ENCODE measurements at places on chromosomes 1 and 21.

DNA sequence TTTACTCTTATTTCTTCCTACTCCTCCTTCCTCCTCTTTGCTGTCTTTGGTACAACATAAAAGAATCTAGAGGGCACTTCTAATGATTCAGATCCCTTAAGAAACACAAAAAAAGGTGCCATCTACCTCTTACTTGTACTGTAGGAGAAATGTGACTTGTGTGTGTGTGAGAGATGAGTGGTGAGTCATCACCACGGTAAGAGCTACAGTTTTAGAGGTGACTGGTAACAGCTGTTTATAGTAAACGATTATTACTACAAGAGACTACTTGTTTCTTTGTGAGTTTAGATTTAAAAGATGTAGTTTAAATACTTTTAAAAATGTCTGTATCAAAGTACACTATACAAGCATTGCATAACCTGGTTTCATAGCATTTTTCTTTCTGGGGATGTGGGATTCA, 40.4 kb downstream of the SLC35D1 start:
- peak; percentile 9 for DNase-seq

GRCh38 chr1:208907790-208908189, 663.6 kb upstream of the PLXNA2 start:
- no peak for DNase-seq

DNA sequence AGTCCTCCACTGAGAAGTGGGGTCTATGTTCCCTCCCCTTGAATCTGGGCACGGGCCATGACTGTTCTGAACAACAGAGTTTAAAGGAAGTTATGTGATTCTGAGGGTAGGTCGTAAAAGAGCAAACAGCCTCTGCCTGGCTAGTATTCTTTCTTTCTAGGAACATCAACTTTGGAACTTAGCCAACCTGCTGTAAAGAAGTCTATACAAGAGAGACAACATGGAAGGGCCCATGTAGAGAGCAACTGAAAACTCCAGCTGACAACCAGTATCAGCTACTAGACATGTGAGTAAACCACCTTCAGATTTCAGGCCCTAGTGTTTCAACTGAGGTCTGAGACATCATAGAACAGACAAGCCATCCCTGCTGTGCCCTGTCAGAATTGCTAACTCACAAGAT, 7.5 kb downstream of the SELENOF start:
- no peak for DNase-seq

DNA sequence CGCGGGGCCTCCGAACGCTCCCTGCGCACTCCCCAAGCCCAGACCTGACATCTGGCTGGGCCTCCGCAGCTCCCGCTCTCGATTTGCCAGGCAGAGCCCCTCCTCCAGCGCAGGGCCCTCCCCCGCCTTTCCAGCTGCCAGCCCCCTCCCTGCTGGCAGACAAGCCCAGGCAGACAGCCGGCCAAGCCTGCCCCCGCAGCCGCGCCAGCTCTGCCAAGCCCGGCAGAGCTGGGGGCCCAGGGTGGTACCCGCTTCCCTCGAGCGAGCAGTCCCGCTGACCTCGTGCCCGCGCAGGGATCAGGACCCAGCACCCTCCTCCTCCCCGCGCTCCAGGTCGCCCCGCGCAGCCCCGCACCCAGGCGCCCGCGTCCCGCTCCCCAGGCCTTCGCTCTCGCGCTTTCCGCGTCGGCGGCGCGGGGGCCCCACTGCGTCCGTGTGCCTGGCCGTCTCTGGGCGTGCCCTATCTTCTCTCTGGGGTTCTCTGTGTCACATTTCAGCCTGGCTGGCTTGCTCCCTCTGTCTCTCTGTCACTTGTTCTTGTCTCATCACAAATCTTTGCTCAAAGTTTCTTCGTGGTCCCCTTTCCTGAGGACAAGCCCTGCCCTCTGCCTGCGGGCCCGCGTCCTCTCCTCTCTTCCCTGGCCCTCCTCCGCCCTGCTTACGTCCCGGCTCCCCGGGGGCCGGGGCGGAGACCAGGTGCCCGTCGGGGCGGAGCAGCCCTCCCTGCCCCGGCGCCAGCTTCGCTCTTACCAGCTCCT, 580 bp downstream of the INKA2 start:
- peak; percentile 77 for DNase-seq

GRCh38 chr1:77832901-77833300, 53.5 kb downstream of the MIGA1 start:
- DNase-seq, result peak; percentile 97

GRCh38 chr1:209884249-209884648, 53.8 kb upstream of the SYT14 start:
- DNase-seq, result peak; percentile 54

DNA sequence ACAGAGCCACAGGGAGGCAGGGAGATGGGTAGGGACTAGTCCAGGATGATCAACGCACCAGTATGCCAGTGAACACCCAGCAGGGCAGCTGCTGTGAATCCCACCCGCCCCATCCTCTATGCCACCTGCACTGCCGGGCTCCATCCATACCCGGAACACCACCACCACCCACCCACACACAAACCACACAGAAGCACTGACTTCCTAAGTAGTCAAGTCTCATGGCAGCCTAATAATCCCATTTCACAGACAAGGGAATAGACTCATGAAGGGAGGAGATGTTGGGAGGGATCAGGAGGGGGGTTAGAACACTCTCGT, 6.3 kb downstream of the DRAXIN start:
- DNase-seq, result no peak

DNA sequence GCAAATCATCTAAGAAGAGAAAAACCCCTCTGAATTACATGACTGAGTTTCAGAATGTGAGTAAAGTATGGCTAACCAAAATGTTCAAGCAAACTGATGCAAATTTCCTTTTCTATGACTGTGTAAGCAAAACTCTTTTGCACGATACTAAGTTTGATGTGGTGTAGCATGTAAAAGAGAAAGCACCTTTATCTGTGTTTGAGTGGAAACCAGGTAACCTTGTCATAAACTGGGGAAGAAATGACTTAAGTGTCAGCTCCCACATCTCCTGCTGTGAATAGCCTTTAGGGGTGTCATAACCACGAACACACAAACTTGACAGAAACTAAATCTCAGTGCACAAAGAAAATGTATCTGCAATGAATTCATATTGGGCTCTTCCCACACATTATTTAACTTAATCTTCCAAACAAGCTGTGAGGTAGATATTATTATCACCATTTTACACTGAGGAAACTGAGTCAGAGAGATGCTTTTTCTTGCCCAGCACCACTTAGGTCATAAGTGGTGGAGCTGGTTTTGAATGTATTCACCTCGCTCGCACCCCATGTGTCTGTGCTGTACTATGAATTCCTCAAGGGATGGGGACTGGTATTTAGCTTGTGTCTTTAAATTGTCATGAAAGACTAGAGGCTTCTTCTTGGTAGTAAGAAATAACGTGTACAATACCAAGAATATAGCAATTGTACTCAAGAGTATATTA, 32.9 kb upstream of the IL12RB2 start:
- DNase-seq, result no peak

DNA sequence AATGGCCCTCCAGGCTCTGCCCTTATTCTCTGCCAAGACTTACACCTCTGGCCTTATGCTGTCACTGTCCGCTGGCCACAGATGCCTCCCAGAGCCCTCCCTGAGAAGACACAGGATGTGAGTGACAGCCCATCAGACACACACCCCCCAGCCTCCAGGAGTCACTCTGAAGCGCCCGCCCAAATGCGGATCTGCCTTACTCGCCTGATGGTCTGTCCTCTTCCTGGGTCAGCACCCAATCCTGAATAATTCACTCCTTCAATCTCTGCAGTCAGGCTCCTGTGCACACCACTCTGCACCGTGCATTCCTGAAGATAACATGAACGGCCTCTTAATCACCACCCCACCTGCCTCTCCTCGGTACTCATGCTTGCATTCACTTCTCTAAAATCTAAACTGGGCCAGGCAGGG, 14.7 kb downstream of the CLSTN1 start:
- peak; percentile 75 for DNase-seq

- no peak for DNase-seq
These were observed 510.3 kb downstream of the NPHP4 start for GRCh38 chr1:5481889-5482288.

DNA sequence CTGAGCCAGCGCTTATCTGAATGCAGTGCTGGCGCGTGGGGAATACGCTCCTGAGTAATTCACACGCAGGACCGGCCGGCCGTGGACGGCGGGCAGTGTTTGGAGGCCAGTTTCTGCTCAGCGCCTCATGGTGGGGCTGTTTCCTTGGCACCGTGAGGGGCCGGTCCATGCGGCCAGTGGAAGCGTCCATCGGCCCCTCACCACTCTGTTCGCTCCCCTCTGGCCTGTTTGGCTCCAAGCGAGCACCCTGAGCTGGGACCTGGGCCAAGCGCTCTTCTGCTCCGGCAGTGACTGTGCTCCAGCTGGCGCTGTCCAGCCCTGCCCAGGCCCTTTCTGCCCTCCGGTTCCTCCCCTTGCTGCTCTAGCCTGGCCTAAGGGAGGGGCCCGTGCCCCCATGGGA, 16.3 kb upstream of the PLCH2 start:
- peak; percentile 26 for DNase-seq

GRCh38 chr1:61138921-61139774, 56.8 kb downstream of the NFIA start:
- no peak for DNase-seq

DNA sequence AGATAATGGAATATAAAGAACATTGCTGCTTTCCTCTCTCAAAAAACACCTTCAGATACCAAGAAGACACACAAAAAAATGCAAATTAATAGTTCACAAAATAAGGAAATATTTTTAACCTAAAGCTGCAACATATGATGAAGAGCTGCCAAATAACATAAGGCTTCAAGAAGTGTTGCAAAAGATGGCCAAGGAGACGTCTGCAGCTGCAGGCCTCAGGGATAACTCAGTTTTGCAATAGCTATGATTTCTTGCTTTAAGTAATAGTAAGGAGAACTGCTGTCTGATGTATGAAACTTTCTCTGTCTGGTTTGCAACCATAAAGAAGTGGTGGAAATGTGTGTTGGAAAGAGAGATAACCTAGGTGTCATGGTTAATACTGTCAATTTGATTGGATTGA, 1237.5 kb downstream of the MRPL39 start:
- DNase-seq, result peak; percentile 21

DNA sequence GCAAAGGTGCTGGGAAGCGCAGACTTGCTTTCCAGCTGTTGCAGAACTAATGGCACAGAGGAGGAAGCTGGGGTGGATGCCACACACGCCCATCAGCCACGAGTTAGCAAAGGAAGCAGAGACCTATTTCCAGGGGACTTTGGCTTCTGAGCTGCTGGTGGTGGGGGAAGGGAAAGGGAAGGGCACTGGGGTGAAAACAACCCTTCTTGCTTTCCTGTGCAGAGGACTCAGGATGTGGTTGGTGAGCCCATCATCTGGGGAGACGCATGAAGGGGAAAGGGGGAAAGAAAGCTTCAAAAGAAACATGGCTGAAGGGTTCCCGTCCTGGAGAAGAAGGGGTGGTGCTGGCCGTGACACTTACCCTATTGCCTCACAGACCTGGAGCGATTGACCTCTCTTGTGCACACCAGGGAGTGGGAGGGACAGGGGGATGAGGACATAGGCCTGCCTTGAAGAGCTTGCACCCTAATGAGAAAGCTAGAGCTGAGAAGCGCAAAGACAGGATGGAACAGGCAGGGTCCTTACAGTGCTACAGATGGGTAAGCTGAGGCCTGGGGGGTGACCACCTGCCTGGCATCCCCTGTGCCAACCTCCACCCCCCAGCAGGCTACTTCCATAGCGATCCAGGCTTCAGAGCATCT, 140.8 kb upstream of the RAB4A start:
- DNase-seq, result no peak

DNA sequence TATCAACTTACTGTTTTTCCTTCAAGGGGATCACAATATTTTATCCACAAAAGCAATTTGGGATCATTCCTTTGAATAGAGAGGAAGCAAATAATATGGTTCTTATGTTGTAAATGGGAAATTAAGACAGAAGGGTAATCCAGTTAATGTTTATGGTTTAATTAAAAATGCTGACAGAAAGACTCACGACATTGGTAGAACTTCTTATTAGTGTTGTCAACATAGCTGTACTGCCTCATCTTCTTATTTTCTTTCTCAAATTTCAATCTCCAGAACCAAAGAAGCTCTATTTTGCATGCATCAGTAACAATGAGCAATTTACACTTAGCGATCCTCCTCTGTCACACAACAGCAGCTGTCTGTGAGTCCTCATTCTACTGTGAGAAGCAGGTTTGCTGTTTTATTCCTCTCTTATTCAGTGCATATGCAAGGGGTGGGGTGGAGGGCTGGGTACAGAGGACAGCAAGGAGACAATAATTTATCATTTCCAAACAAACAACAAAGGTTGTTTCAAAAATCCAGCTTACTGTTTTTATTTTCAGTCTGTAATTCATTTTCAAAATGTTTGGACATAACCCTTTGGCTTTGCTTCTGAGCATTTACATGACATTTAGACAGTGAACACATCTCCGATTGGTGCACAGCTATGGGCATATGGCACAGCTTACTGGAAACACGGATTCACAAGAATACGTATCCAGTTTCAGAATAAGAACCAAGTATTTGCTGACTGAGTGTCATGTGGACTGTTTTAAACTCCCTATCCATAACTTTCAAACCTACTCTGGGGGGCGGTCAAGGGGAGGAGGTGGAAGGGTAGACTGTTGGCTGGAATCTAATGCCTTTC, 335.9 kb downstream of the RGS7 start:
- DNase-seq, result no peak

DNA sequence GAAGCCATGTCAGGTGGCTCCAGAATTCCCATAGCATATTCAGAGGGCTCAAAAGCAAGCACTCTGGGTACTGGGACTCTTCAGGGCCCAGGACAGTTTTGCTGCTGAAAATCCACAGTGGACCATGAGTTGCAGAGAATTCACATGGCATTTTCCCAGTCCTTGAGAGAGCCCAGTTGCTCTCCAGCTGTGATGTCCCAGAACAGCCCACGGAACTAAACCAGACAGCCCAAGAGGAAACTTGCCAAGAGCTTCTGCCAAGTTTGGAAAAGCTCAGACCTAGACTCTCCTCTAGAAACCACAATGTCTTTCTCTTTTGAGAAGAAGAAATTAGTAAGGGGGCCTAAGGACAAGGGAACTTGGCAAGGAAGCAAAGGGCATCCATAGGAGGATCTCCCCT, 69.4 kb downstream of the RGS2 start:
- DNase-seq, result no peak

DNA sequence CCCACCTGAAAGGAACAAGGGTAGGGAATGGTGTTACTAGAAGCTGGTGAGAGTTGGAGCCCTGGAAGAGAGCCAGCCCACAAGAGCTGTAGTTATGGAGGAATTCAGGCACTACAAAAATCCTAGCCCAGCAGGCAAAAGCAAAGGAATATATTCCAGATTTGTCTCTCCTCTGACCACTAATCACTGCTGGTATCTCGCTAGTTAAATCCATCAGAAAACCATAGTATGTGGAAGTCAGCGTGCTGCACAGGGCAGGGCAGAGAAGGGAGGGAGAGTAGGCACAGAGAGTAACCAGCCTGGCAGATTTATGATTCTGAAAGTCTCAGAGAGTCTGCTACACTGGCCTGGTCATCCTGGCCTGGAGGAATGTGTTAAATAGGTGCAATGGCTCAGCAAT, 88.6 kb downstream of the SELENOF start:
- DNase-seq, result peak; percentile 43

GRCh38 chr1:175269151-175269550, 76.6 kb upstream of the KIAA0040 start:
- DNase-seq, result no peak

Data from NCI-H226 (cell line).